Activated naive CD4-positive, alpha-beta T cell (primary cell): ENCODE measurements at places on chromosomes 11 and 22.

GRCh38 chr11:1777737-1778136, 14.0 kb upstream of the CTSD start:
- no peak for DNase-seq

GRCh38 chr11:62912268-62912667, 8.9 kb downstream of the CHRM1 start:
- no peak for DNase-seq

DNA sequence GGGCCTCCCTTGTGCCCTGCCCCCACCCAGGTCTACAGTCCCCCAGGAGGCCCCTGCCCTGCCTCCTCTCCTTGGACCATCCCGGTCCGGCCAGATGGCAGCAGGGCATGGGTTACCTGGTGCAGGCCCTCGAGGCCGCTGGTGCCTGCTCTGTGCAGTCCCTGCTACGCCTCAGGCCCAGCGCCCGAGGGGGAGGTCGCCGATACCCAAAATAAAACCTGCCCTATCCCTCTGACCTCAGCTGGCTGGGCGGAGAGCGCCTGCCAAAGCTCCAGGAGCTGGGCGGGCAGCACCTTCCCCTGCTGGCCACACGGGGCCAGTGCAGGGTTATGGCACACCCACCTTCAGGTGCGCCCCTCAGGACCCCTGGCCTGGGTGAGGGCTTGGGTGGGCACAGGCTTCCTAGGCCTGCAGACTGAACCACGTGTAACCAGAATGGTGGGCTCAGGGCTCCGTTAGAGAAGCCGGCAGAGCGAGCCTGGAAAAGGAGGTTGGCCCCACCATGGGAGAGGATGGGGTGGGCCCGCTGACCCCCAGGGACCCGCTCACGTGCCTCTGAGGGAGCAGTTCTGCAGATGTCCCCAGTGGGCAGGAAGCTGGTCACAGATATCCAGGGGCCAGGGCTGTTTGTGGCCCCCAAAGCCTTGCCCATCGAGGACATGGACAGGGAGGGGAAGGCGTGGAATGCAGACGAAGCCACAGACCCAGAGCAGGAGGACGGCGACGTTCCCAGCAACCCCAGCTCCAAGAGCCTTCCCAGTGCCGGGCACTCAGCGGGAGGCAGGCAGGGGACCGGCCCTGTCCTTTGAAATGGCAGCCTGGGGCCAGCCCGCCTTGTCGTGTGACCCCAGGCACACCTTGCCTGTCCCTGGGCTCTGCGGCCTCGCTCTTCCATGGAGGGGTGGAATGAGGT, 1.7 kb upstream of the TNNT3 start:
- no peak for DNase-seq

DNA sequence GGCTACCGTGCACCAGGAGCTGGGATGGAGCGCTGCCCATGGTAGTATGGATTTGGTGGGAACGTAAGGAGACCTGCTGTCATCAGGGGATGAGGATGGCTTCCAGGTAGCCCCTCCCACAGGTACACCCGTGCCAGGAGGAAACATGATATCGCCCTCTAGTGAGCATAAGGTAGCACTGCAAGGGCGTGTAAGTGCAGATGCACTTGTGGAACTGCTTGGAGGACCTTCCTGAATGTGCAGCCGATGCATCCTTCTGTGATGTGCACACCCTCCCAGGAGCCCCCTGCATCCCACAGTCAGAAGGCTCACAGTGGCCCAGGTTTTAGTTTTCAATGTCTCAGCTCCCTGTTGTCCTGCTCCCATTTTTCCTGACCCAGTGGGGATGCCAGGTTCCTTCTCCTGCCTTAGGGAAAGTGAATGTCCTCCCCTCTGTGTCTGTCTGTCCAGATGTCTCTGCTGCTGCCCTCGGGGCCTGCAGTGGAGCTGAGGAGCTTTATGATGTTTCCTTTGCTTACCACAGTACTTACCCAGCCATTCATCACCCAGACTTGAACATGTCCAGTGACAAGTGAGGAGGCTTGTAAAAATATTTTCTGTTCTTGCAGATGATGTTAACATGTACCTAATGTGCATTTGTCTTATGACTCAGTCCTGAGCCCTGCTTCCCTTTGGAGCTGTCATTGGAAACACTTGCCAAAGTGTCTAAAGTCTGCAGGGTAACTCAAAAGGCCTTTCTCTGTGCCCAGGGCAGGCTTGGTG, 49.2 kb downstream of the DBX1 start:
- no peak for DNase-seq

GRCh38 chr22:48893288-48894063, 934.2 kb downstream of the BRD1 start:
- DNase-seq = no peak

GRCh38 chr11:74055938-74056337, 47.1 kb upstream of the UCP3 start:
- DNase-seq = no peak

GRCh38 chr11:116729501-116730240, 43.1 kb downstream of the BUD13 start:
- no peak for DNase-seq

DNA sequence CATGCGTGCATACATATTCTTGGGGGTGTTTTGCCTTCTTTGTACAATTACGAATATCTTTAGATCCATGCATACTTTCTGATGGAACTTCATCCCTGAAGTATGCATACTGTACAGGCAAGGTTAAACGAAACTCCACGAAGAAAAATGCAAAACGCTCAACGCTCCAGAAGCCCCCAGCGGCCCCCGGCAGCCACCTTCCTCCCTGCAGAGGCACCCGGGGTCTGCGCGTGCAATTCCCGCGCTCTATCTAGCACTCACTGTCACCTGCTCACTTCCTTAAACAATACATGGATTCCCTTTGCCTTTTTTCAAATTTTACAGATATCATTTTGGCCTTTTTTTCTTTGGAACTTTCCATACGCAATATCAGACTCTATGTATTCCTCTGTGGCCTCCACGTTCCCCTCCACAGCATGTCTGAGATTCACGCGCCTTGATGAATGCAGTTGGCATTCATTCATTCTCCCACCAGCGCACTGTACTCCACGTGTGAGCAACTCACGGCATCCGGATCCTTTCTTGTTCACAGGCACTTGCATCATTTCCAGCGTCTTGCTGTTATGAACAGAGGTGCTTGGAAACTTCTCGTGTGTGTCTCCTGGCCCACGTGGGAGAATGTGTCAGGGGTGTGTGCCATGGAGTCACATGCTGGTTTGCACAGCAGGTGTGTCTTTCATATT, 214.3 kb downstream of the CTTN start:
- DNase-seq = no peak

- DNase-seq = no peak
Measured at GRCh38 chr11:94835594-94835927, 67.4 kb downstream of the AMOTL1 start.

DNA sequence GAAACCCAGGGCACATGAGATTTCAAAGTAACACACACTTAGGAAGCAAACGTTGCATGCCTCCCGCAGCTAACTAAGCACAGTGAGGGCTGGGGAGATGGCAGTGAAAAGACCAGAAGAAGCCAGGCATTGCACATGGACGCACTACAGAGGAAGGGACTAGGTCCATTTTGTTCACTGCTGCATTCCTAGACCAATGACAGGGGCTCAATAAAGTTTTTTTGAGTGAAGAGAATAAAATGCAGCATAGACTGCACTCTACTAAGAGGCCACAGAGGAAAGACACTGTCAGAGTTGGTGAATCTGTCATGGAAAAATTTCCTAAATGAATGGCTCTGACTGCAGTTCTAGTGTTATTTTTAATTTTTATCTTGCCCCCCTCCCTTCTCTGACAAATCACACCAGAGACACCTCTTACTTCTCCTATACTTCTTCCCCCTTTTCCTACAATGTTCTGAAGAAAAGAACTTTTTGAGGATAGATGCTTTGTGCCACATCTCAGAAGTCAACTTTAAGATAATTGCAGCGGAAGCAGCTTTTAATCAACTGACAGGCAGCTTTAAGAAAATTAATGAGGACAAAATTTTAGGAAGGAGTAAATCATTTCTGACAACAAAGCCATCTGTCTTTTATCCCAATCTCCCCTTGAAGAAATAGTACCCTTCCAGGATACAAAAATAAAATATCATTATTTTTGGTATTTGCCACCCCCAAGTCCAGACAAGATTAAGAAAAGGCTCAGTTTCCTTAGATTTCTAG, 34.8 kb upstream of the CHRM4 start:
- no peak for DNase-seq

DNA sequence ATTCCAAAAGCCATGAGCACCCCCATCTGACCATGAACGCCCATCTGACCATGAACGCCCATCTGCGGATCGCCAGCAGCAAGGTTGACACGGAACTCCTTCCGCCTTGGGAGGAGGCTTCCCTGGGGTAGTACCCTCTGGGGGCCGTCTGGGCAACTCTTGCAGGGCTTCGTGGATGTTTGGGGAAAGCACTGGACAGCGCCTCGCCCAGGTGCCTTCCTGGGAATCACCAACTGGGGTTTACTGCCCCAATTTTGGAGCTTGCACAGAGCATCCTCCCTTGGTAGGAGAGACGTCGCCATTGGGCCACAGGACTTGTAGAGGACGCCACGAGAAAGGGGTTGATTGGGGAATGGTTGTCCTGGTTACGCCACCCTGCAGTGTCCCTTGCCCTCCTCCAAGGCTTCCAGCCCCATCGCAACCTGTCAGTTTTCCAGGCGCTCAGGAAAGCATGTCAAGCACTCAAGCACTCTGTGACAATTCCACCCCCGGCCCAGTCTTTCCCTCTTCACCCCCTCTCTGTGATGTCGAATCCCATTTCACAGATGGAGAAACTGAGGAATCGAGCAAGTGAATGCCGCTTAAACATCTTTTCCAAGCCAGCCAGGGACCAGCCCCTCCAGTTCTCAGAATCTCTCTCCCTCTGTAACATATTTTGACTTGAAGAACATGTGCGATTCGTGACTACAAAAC, 914 bp upstream of the PRDM11 start:
- DNase-seq = no peak

DNA sequence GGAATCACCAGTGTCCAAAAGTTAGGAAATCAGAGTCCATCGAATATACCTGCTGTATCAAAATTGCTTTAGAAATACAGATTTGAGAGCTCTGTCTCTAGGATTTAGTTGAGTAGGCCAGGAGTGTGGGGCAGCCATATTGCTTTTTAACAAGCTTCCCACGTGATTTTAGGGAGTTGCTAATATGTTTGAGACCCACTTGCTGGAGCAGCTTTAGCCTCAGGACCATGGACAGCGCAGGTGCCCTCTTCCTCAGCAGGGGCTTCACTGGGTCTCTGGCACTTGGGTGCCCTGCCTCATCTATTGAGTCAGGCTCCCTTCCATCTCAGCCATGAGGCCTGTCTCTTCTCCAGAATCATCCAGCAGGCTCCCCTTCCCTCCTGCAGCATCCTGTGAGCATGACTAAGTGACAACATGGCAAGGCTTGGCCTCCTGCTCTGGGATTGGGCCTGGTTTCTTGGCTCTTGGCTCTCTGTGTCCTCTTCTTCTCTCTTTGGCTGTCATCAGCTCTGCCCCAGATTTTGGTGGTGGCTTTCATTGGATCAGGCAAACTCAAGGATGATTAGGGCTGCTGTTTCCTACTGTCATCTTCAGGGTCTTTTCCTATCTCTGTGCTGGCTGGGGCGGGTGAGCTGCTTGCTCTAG, 70.0 kb downstream of the SGSM1 start:
- DNase-seq = no peak

GRCh38 chr11:95426823-95427462, 195.9 kb upstream of the SESN3 start:
- DNase-seq = no peak

GRCh38 chr11:111515591-111515990, 1.0 kb downstream of the HOATZ start:
- DNase-seq = no peak
